ENCODE measurements at places on chromosomes 6 and 20.

DNA sequence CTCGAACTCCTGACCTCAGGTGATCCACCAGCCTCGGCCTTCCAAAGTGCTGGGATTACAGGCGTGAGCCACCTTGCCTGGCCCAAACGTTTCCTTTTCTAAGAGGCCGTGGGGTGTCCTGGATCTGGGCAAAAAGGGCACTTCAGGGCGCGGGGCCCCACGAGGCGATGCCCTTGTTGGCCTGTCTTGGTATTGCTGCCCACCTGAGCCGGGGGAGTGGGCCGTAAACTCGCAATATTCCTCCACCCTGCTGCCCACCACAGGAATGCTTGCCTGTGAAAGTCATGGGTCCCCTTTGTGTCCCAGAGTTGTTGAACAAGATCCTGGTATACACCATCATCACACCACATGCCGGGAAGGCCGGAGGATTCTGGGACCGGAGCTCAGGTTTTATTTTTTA lies 49.0 kb downstream of the SSR1 start:
- no peak for DNase-seq

DNA sequence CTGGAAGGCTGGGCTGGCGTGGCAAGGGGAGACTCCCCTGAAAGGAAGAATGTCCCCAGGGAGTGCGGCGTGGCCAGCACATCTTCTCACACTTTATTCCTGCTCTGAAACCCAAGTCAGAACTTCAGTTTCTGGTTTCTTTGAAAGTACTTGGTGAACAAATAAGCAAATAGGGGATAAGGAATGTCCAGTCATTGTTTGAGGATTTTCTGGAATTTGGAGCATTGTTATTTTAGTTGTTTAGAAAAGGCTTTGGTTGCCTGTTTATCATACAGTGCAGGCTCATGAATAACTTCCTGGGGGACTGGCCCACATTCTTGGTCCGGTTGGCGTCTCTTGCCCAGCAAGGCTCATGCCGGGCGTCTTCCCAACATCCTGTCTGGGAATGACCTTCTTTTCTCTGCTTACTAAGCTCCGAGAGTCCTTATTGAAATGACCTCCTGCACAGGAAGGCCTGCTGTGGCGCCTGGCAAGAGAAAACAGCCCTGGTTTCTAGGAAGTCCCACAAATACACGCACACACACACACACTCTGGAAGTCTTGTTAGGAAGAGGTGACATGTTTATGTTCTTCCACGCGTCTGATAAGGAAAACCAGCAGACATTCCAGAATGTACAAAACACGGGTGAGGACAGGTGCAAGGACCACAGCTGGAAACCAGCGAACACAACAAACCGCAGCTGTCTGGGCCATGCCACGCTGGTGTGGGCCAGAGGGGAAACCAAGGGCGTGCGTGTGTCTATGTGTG lies 71.9 kb downstream of the TMEM170B start:
- DNase-seq = no peak

DNA sequence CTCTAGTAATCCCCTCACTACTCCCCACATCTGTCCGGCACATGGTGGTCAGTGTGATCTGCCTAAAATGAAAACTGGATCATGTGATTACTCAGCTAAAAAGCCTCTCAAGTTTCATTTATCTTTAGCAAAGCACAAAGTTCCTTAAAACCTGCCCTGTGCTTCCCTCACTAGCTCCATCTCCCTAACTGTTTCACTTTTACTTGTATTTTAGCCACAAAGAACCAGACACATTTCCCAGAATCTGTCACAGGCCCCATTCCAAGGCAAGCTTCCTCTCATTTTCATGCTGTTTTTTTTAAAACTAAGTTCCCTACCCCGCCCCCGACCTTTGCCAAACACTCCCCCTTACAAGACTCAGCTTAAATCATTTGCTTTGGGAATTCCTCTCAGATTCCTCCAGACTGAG lies 8.9 kb upstream of the IGF2R start:
- no peak for DNase-seq

GRCh38 chr20:44666066-44666465 lies 14.6 kb upstream of the ADA start:
- no peak for DNase-seq

DNA sequence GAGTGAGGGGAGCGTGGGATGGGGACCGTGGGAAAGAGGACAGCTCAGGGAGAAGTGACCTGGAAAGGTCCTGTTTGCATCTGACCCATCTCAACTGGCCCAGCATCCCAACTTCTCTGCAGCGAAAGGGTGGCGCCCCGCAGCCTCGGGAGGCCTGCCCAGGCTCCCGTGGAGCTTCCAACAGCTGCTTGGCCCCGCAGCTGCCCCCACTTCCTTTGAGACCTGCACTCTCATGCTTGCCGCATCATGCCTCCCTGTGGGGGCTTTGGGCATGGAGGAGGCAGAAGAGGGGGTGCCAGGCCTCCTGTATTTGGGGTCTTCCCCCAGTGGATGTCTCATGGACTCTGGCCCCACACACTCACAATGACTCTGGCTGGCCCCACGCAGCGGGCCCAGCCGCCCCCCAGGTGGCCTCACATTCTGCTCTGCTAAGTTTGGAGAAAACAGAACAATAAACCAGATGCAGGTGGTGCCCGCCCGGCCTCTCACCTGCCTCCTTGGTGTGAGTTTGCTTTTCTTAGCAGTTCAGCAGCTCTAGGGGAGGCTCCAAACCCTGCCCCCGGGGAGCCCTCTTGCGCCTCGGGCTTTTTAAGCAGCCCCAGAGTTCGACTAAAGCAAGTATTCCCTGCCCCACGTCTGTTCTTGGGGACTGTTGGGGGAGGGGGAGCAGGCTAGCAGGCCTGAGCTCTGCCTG lies 40.7 kb downstream of the CPXM1 start:
- DNase-seq = no peak

GRCh38 chr20:51389543-51390264 lies 152.8 kb downstream of the NFATC2 start:
- peak; percentile 47 for DNase-seq

DNA sequence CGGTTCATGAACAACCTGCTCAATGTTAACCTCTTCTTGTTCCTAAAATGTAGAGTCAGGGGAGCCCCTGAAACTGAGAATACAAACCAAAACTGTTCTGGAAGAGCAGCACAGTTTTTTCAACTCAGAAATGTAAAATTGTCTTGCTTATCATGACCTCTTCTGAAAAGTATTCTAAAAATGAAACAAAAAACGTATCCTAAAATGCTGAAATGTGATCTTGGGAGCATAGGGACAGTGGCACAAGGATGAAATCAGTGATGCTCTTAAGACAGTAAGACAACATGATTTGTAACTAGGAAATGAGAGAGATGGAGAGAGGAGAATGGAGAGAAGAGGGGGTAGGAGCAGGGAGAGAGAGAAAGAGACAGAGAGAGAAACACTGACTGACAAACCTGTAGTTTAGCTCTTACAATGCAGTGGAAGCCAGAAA lies 27.5 kb downstream of the NCOA7 start:
- no peak for DNase-seq

- DNase-seq = no peak
These were observed 41.2 kb downstream of the ZC3H12D start for GRCh38 chr6:149443411-149444181.

DNA sequence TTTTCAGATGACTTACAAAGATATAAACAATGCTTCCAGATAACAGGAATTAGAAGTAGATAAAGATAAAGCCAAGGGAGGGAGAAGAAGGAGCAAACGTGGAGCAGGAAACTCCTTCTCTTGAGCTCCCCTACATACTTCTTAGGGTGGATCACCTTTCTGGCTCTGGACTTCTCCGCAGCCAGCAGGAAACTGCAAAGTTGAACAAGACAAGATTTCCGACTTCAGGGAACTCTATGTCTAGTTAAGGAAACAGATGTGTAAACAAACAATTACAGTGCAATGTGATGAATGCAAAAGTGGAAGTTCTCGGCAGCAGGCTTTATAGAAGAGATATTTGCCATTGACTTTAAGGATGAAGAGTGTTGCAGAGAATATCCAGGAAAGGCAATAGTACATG lies 134.0 kb upstream of the MARCKS start:
- DNase-seq = no peak

GRCh38 chr6:149963462-149964307 lies at the start of gene ULBP1:
TSS of gene ULBP1 (plus strand) at chr6:149963943. CDS start at chr6:149964050, 107 bp downstream.
- DNase-seq = peak; percentile 77

DNA sequence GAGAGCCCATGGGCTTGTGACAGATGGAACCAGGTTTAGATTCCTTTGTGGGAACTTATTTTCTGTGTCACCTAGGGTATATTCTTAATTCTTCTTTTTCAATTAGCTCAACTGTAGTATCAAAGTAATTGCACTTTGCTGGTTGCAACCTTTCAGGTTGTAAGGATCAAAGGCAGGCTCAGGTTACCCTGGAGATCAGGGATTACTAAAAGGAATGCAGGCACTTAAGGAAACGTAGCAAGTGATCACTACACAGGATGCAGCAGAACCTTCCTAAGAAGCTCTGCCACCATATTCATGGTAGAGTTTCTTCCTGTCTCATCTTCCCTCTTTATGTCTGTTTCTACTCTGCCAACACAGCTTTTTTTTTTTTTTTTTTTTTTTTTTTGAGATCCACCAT lies 133.2 kb upstream of the JAG1 start:
- no peak for DNase-seq

- DNase-seq = no peak
These were observed 404 bp downstream of the CEP162 start for GRCh38 chr6:84227044-84227433.

DNA sequence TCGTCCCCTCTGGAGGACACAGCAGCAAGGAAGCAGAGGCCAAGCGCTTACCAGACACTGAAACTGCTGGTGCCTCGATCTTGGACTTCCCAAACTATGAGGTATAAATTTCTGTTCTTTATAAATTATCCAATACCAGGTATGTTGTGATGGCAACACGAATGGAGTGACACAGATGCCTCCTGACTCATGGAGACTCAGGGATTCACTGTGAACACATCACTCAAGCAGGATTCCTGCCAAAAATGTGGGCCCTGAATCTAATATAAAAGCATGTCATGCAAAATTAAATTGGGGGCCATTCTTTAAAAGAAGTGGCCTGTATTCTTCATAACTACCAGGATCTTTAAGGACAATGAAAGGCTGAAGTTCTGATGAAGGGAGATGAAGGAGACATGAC lies 52.5 kb upstream of the SLC22A23 start:
- no peak for DNase-seq

DNA sequence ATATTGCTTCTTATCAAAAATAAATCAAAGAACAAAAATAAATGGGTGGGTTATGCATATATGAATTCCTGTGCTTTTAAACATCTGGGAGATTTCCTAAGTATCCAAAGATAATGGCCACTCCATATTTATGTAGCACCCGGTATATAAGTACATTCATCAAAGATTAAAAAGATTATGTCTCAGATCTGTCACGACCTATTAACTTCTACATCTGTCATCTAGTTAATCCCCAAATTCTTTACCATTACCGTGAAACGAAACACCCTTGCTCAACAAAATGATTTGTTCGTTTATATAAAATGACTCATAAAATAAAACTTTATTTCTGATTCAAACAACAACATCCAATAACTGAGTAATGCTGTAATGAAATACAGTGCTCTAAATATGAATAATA lies 64.8 kb upstream of the FOXQ1 start:
- DNase-seq = no peak

- DNase-seq = no peak
These were observed 22.9 kb downstream of the QKI start for GRCh38 chr6:163437466-163437865.

DNA sequence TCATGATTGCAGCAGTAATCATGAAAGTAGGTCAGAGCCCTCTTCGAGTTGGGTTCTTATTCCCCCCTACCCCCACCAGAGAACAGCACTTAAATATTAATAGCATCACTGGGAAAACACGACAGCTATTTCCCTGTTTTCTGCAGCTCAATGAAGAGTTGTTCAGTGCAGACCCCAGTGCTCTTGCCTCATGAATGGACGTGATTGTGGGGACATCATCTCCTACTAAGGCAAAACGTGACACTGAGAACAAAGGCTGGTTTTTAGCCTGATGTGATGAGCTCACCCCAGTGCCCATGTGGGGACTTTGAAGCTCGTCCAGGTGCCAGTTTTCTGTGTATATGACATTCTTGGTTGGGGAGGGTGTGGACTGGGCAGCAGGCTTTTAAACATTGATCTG lies 105.9 kb downstream of the SLC35F1 start:
- DNase-seq = no peak

DNA sequence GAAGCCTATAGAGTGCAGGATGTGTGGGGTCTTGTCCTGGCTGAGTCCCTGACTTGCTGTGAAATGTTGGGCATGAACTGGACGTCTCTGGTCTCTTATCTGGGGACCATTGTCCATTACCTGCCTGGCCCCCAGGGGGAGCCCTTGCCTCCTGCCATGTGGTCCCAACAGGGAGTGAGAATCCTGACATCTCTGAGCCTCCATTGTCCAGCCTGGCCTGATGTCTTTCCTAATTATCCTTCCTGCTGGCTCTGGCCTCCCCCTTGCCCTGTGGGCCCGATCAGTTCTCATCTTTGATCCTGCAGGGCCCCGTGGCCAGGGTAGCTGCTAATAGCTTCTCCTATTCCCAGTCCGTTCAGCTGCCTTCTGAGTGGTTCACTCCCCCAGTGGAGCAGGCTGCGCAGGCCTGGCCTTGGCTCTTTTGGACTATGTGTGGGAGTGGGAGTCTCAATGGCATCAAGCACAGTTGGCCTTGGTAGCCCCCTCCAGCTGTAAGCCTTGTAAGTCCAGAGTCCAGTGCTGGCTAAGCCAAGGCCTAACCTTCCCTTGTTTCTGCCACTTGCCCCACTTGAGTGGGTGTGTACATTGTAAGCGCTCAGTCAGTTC lies 77.9 kb upstream of the RALY start:
- peak; percentile 38 for DNase-seq

DNA sequence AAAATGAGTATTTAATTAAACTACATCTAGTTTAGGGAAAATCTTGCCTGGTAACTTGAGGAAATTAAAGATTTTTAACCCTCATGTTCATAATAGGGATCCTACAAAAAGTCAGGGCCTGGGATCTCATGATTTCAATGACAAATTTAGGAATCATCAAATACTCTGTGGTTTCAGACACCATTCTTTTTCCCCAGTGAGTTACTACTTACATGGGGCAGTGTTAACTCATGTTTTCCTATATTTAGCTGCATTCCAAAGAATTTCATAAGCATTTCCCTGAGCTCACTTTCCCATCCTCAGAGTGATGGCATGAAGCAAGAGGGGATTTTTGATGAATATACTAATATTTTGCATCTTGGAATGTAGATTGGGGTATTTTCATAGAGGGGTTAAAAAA lies 321.7 kb downstream of the CENPW start:
- DNase-seq = no peak

DNA sequence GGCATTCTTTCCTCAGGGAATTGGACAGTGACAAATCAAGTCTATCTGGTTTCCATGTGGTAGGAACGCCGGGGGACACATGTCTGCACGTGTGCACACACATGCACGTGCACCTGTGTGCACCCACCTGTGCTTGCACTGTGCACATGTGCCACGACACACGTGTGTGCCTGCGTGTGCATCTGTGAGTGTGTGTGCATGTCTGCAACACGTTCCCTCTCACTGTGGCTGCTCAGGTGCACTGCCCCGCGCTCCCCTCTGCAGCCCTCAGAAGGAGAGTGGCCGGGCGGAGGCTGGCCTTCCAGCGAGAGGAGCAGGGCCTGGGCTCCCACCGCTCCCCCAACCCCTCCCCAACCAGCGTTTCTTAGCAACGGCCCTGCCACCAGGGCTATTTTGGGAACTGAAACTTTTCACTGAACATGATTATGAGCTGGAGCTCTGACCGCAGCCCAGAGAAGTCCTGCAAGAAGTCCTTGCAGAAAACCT lies 147.8 kb downstream of the PHACTR3 start:
- no peak for DNase-seq
